ENCODE measurements at places on chromosomes 7 and 10.

DNA sequence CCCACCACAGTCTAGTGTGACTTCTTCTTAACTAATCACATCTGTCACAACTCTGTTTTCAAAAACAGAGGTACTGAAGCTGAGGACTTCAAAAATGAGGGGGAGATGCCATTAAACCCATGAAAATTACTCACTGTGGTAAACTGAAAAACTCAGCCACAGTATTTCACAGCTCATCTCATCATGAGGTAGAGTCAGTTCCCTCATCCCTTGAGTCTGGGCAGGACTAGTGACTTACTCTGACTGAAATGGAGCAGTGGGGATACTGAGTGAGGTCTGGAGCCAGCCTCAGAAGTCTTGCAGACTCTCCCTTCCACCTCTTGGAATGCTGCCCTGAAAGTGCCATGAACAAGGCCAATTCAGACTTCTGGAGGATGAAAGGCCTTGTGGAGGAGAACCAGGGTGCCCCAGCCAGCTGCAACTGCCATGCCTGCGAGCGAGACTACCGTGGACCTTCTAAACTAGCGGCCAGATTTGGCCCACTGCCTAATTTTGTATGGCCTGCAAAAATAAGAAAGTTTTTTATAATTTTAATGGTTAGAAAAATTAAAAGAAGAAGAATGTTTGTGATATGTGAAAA is 24.7 kb upstream of the ANKRD1 start:
- DNase-seq, result no peak

DNA sequence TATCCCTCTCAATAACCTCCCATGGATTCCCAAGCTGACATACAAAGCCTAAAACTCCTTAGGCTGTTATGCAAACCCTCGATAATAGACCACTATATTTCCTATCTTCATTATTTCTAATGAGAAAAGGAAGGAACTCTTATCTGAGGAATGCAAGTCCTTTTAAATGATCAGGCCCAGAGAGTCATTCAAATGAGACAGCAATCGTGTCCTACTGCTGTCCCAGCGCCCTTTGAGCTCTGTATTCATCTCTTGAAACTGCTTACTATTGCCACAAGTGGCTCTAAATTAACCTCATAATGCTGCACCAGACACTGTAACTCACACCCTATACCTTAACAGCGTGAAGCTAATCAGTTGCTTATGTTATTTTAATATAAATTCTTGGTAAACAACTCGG is 182.1 kb upstream of the NAMPT start:
- DNase-seq, result no peak

- DNase-seq, result no peak
Measured at GRCh38 chr10:47033541-47034270, 122.5 kb downstream of the PTPN20 start.

DNA sequence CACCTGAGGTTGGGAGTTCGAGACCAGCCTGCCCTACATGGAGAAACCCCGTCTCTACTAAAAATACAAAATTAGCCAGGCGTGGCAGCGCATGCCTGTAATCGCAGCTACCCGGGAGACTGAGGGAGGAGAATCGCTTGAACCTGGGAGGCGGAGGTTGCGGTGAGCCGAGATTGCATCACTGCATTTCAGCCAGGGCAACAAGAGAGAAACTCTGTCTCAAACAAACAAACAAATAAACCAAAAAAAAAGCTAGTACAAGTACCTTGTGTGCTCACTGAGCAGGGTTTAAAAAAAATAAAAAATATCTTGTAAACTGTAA is 11.2 kb upstream of the SPOCK2 start:
- no peak for DNase-seq

GRCh38 chr7:104851268-104851667 is 162.7 kb upstream of the KMT2E start:
- no peak for DNase-seq

DNA sequence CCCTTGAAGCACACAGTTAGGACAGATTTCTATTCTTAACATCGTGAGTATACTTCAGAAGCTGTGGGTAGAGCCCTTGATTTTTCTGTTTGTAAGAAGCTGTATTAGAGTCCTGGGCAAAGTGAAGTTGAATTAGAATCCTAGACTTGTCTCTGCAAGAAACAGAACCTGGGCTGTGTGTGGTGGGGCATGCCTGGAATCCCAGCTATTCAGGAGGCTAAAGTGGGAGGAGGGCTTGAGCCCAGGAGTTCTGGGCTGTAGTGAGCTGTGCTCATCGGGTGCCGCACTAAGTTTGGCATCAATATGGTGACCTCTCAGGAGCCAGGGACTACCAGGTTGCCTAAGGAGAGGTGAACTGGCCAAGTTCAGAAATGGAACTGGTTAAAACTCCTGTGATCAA is 183.4 kb downstream of the GNAI1 start:
- no peak for DNase-seq

- DNase-seq, result no peak
Measured at GRCh38 chr10:51266496-51266895, 192.2 kb downstream of the PRKG1 start.

DNA sequence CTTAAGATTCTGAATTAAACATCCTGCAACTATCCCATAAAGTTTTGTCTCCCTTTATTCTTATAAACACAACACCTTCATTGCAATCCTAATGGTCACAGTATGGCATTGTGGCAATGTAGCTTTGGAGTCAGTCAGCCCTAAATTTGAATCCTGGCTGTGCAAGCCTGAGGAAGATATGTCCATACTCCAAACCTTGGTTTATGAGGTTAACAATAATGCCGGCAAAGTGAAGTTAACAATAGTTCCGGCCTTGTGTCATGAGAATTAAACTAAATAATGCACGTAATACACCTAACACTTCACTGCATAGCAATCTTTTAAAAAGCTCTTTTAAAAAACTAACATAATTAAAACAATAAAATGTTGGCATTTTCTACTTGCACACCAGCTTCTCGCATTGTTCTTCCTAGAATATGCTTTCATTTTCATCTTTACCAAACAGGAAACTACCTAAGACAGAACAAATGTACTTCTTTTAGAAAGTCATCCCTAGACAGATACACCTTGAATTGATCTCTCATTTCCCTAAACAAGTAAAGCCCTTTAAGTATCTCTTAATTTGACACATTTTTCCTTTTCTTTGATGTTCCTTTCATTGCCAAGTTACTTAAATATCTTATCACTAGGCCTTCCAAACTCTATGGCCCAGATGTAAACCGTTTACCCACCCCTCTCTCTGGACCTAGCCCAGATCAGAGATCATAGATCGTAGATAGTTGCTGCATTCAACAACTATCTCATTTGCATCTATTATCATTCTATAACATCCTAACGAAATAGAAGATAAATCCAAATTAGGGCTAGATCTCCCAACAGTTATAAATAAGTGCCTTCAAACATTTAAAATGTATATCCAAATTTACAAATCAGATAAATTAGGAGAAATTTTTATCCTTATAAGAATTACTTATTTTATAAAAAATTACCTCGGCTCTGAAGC is 66.7 kb downstream of the CREB3L2 start:
- no peak for DNase-seq

DNA sequence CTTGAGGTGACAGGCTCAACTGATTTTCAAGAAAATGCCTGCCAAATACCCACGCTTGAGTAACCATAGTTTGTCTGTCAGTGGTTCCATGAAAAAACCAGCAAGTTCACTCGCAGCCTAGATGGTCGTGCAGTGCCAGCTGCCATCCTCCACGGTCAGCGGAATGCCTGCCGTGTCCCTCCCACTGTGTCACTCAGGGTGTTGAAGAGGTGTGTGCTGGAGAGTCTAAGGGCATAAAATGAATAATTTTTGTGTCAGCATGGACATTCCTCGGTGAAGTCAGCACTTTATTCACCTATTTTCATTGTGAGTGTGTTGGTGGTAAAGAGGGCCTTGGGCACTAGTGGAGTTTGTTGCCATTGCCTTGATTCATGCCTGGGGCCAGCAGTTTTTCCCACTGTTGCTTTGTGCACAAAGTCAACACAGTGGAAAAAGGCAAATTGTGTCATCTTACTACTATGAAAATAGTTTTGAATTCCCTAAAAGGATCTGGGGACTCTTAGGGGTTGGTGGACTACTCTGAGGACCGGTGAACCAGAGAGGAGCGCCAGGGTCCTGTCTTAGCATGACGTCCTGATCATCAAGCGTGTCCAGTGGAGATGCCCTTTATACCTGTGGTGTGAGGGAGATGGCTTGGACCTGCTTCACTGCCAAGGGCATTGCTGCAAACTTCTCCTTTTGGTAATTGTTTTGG is 17.6 kb downstream of the MINDY4 start:
- no peak for DNase-seq

DNA sequence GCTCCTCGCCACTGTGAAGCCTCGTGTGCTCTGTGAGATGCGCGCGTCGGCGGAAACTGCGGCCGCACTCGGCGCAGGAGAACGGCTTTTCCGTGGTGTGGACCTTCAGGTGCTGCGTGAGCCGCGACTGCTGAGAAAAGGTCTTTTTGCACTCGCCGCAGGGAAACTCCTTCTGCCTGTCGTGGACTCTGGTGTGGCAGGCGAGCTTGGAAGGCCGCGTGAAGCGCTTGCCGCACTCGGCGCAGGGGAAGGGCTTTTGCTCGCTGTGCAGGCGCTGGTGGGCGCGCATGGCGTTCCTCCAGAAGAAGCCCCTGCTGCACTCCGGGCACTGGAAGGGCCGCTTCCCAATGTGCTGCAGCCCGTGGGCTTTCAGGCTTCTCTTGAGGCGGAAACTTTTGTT is 13.7 kb upstream of the ZNF786 start:
- no peak for DNase-seq

- peak; percentile 35 for DNase-seq
Measured at GRCh38 chr7:139602143-139602722, 78.7 kb downstream of the CLEC2L start.

GRCh38 chr10:4498711-4499251 is 327.2 kb upstream of the AKR1E2 start:
- DNase-seq, result peak; percentile 83

GRCh38 chr7:114843102-114843501 is 78.8 kb upstream of the MDFIC start:
- no peak for DNase-seq

DNA sequence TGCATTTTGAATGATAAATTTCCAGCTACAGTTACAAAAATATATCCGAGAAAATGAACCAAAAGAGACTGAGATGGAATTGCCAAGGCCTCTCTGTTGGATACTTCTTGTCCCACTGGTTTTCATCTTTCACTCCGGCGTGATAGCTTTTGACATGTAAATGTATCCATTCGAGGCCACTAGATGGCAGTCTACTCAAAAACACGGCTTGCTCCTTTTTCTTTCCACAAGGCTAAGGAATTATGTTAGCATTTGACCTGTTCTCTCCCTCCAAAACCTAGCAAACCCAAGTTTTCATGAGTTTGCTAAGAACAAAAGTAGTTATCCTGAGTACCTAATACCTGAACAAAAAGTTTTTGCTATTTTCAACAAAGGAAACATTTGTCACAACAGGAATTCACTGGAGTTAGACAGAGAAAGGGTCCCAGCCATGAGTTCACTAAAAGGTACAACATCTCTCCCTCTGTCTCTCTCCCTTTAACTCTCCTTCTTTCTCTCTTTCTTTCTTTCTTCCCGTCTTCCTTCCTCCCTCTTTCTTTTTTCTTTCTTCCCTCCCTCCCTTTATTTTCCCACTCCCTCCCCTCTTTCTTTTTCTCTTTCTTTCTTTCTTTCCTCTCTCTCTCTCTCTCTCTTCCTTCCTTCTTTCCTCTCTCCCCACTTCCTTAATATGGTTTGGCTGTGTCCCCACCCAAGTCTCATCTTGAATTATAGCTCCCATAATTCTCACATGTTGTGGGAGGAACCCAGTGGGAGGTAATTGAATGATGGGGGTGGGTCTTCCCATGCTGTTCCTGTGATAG is 207.9 kb upstream of the MYO3A start:
- peak; percentile 39 for DNase-seq

DNA sequence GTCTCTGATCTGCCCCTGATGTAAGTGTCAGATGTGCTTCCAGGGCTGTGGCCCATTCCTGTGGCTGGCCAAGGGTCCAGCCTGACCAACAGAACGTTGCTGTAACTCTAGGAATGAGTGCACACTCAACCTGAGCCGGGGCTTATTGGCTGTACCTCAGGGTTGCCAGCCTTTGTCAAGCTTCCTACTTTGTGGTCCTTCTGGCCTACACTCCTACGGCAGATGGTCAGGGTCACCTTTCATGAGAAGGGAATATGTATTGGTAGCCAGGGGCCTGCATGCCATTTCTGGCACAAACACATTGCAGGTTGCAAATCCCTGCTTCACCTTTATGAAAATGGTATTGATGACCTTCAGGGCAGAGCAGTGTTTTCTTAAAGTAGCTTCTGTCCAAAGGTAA is 64.5 kb downstream of the MTURN start:
- DNase-seq, result no peak

DNA sequence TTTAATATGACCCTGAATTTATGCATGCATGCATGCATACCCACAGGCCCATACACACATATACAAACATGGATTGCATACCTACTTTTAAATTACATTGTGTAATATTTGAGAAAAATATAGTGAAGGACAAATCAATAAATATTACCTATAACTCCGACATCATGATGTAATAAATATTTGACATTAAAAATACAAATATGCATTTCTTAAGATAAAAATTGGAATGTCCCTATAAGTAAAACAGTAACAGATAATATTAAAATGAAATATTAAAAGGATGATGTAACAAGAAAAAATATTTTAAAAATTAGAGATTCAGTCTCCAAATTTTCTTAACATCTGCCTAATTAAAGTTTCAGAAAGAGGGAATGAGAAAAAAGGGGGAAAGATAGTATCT is 433.0 kb downstream of the MDFIC start:
- DNase-seq, result no peak

- no peak for DNase-seq
Measured at GRCh38 chr7:55110282-55110992, 91.6 kb downstream of the EGFR start.

DNA sequence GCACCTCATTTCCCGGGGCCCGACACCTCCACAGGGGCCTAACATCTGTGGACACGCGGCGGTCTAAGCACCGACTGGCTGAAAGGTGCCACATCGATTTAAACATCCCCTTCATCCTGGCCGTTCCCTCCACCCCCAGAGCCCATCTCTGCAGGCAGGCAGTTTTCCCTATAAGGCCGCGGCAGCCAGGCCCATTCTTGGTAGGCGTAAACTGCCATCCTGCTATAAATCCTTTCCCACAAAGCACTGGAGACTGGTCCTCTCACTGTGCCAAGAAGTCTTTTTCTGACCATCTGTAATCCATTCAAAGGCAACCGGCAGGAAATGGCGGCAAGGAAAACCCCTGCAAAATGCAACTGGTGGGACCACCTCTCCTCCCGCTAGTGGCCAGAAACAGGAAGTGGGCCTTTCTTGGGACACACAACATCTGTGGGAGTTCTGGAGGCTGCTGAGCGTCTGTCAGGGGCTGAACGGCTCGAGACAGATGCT is 22.4 kb downstream of the ATXN7L1 start:
- no peak for DNase-seq

GRCh38 chr10:91051829-91052228 is 130.9 kb upstream of the ANKRD1 start:
- DNase-seq, result peak; percentile 85

DNA sequence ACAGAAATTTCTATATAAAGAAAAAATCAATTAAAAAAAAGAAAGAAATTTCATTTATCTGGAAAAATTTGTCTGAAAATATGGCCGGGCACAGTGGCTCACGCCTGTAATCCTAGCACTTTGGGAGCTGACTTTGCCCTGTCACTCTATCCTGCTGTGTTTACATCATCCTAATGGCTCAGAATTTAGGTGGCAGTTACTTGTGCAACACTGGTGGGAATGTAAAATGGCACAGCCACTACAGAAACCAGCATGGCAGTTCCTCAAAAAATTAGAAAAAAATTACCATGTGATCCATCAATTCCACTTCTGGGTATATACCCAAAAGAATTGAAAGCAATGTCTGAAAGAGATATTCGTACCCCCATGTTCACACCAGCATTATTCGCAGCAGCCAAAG is 405.2 kb upstream of the AUTS2 start:
- DNase-seq, result no peak

GRCh38 chr7:2450198-2451107 is 25.7 kb downstream of the GRIFIN start:
- DNase-seq, result no peak

All from astrocyte of the cerebellum (primary cell).